ENCODE measurements at places on chromosomes 1 and 21. TPM values are rescaled to one million over a fixed set of nuclear protein-coding genes. Genes with fewer than 3 reads are reported as not detected.

Gene SSU72
- 135 TPM for polyA plus RNA-seq

Gene PCAT6
- polyA plus RNA-seq: 1.1 TPM

Gene SLC39A1
- polyA plus RNA-seq: 94.4 TPM

Gene BMP8B
- not detected for polyA plus RNA-seq

Gene S100A16
- 182 TPM for polyA plus RNA-seq

Gene MANEAL
- 0.79 TPM for polyA plus RNA-seq

Gene ANKRD65
- 1.9 TPM for polyA plus RNA-seq

Gene CYP2J2
- 0.07 TPM for polyA plus RNA-seq

Gene CACNA1S
- polyA plus RNA-seq: not detected

DNA sequence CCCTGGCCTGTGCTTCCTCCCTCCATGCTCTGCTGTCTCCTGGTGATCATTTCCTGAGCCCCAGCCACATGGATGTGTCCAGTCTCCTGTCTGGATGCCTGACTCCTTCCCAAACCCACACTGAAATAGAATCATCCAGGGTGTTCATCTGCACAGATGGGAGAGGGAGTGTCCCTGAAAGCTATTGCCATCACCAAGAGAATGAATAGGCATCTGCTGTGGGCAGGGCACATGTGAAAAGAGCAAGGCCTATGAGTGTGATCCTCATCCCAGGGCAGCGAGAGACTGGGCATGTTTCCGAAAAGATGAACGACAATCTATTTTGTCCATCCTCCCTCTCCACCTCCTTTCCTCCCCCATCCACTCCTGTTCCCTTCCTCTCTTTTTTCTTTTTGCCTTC lies 5.0 kb downstream of the IGSF21 start:
- no peak overlapping the region for H3K4me3 ChIP-seq
- no peak overlapping the region for H3K27ac ChIP-seq
- H3K4me1 ChIP-seq: no peaks in the 10 kb centered on the region
- peaks cover 29% of the 10 kb centered on the region for H3K27me3 ChIP-seq
- DNase-seq: no peak
- H3K36me3 ChIP-seq: no peaks in the 10 kb centered on the region

DNA sequence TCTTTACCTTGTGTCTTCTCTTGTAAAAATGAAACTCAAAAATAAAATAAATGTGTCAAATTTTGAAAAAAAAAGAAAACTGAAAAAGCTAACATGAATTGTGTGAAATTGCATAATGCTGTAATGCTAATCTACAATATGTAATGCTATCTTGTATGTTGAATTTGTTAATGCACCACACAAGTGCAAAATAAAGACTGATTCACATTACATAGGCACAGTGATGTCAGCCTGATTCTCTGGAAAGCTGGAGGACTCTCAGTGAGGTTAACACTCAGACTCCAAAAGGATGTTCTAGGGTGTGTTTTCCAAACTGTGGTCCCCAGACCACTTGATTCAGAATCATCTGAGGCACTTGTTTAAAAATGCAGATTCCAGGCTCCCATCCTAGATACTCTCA lies 25.6 kb downstream of the SYT11 start:
- no peaks in the 10 kb centered on the region for H3K27me3 ChIP-seq
- H3K27ac ChIP-seq: no peak overlapping the region
- H3K36me3 ChIP-seq: no peaks in the 10 kb centered on the region
- H3K4me3 ChIP-seq: no peak overlapping the region
- peaks cover 9% of the 10 kb centered on the region for H3K4me1 ChIP-seq
- DNase-seq: no peak

GRCh38 chr1:156749419-156750118 lies 1.9 kb downstream of the HDGF start:
- peak overlapping the region; percentile 100 for H3K27ac ChIP-seq
- peak overlapping the region; percentile 95 for H3K4me3 ChIP-seq
- H3K27me3 ChIP-seq: no peaks in the 10 kb centered on the region
- peaks cover 38% of the 10 kb centered on the region for H3K4me1 ChIP-seq

GRCh38 chr21:28418726-28419514 lies 573.8 kb downstream of the LTN1 start:
- no peaks in the 10 kb centered on the region for H3K36me3 ChIP-seq
- peaks cover 2% of the 10 kb centered on the region for H3K4me1 ChIP-seq
- H3K27me3 ChIP-seq: no peaks in the 10 kb centered on the region
- H3K4me3 ChIP-seq: no peak overlapping the region

- DNase-seq: no peak
- no peaks in the 10 kb centered on the region for H3K27me3 ChIP-seq
- H3K4me3 ChIP-seq: no peak overlapping the region
- H3K36me3 ChIP-seq: no peaks in the 10 kb centered on the region
- no peak overlapping the region for H3K27ac ChIP-seq
Measured at GRCh38 chr1:187870552-187870951, 1041.8 kb downstream of the PLA2G4A start.

DNA sequence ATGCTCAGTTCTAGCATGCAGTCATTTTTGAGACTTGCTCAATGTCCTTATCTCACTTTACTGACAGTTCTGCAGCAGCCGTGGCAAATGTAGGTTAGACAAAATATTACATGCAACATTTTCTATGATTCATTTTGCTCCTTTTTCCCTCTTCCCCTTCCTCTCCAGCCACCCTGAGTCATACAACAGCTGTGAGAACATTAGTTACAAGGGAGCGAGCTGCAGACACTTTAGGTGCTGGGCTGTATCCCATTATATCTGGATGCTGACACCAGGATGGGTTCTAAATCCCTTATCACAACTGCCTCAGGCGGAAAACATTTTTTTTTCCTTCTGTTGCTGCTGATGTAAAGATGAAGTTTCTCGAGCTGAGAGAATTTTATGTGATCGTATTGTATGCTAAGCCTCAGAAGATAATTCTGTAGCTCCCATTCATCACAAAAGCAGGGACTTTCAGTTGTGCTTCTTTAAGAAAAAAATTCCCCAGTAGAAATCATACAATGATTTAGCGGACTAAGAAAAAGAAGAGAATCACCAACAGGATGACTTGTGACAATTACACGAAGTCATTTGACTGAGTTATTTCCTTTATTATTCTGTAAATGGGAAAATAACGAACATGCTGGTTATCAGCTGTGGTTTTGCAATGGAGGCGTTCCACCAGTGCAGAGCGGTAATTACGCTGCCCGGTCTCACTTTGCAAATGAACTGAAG lies 345.0 kb downstream of the DISC1 start:
- DNase-seq: peak; percentile 89
- no peak overlapping the region for H3K4me3 ChIP-seq
- no peaks in the 10 kb centered on the region for H3K27me3 ChIP-seq
- no peaks in the 10 kb centered on the region for H3K4me1 ChIP-seq
- H3K36me3 ChIP-seq: no peaks in the 10 kb centered on the region
- H3K27ac ChIP-seq: no peak overlapping the region

GRCh38 chr1:84433258-84434080 lies 35.2 kb downstream of the DNASE2B start:
- peak; percentile 85 for DNase-seq
- no peaks in the 10 kb centered on the region for H3K36me3 ChIP-seq
- no peaks in the 10 kb centered on the region for H3K27me3 ChIP-seq
- peak overlapping the region; percentile 23 for H3K4me3 ChIP-seq
- peak overlapping the region; percentile 62 for H3K27ac ChIP-seq

DNA sequence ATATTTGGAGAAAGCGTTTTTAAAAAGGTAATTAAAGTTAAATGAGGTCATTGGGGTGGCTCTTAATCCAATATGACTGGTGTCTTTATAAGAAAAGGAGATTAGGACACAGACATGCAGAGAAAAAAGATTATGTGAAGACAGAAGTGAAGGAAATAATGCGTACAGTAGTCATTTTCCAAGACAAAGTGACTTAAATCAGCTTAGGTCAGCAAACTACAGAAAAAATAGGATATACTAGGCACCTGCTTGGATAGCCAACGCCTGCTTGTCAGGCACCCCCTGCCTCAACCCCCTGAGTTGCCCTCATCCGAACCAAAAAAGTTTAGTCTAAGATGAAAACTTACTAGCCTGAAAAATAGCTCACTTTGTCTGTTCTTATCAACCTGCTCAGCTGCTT lies 58.2 kb upstream of the SPAG17 start:
- DNase-seq: no peak
- H3K36me3 ChIP-seq: no peaks in the 10 kb centered on the region
- no peak overlapping the region for H3K27ac ChIP-seq
- H3K4me1 ChIP-seq: no peaks in the 10 kb centered on the region
- H3K27me3 ChIP-seq: no peaks in the 10 kb centered on the region

DNA sequence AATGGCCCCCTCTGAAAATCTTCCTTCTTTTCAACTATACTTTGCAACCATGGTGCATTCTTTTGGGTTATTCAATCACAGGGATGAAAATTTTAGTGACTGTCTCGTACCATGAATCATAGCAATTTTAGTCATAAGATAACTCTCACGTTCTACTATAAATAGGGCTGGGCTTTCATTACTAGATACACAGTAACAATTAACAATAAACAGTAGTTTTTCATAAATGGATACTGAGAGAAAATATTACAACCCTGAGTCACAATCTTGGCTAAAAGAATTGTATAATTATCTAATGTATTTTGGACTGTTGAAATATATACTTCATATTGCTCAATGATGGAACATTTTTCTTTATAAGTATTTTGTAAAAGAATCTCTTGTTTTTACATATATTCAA lies 96.1 kb downstream of the TEX35 start:
- H3K4me3 ChIP-seq: peak overlapping the region; percentile 17
- H3K4me1 ChIP-seq: peaks cover 39% of the 10 kb centered on the region
- H3K27me3 ChIP-seq: no peaks in the 10 kb centered on the region
- H3K27ac ChIP-seq: peak overlapping the region; percentile 89
- H3K36me3 ChIP-seq: no peaks in the 10 kb centered on the region

DNA sequence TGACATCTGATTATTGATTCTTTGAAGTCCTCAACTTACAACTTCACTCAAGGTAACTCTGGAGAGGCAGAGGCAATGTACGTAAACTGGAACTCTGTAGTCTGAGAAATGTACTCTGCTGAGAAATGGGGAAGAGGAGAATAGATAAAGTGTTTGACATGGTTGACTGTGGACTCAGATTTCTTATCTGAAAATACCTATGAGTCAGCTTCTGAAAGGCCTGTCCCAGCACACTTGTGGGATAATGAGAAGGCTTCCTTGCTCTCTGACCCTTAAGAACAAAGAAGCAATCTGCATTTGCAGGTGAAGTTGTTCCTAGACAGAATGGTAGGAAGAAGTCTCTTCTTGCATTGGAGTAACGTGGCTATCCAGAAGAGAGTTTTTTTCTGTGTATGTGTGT lies 1573.5 kb downstream of the BRINP3 start:
- H3K4me1 ChIP-seq: no peaks in the 10 kb centered on the region
- H3K27ac ChIP-seq: no peak overlapping the region
- H3K27me3 ChIP-seq: no peaks in the 10 kb centered on the region
- no peaks in the 10 kb centered on the region for H3K36me3 ChIP-seq

DNA sequence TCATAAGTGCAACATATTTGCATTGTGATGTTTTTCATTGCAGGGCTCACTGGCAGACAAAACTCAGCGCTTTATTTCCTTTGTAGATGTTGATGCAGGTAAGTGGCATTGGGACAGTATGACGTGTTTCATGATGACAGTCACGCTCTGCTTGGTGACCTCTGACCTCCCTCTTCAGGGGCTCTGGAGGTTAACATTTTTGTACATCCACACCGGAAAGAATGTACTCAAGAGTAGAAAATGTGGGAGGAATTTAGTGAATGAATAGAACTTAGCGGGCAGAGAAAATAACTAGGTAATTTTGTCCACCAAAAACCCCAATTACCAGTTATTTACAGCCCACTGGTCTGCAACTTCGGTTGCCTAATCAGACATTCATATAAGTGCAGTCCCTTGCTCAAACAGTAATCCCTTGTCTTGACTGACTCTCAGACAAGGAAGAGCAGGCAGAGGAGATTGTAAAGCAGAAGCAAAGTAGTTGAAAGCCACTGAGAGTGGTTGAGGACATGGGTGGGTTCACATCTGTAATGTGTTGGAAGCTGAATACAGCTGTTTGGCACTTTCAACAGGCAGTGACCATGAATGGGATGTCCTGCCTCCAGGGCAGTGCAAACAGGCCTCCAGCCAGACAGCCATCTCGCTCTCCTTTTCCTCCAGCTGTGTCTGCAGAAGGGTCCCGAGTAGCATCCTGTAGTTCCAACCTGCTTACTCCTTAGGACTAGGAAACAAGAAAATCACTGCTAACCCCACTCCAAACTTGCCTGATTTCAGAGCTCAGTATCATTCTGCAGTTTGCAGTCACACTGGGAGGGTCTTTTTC lies 188.9 kb downstream of the NRIP1 start:
- no peaks in the 10 kb centered on the region for H3K27me3 ChIP-seq
- H3K4me1 ChIP-seq: no peaks in the 10 kb centered on the region
- H3K27ac ChIP-seq: no peak overlapping the region

DNA sequence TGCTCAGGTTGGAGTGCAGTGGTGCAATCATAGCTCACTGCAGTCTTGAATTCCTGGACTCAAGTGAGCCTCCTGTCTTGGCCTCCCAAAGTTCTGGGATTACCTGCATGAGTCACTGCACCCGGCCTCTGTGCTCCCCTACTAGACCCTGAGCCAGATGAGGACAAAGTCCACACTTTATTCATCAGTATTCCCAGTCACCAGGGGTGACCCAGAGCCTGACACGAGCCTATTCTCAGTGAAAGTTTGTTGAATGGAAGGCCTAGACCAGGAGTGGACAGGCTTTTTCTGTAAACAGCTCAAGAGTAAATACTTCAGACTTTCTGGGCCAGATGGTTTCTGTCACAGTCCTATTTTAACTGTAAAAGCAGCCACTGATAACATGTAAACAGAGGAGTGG lies 68.2 kb downstream of the MAB21L3 start:
- H3K27ac ChIP-seq: no peak overlapping the region
- H3K4me3 ChIP-seq: no peak overlapping the region
- no peak for DNase-seq
- no peaks in the 10 kb centered on the region for H3K36me3 ChIP-seq

DNA sequence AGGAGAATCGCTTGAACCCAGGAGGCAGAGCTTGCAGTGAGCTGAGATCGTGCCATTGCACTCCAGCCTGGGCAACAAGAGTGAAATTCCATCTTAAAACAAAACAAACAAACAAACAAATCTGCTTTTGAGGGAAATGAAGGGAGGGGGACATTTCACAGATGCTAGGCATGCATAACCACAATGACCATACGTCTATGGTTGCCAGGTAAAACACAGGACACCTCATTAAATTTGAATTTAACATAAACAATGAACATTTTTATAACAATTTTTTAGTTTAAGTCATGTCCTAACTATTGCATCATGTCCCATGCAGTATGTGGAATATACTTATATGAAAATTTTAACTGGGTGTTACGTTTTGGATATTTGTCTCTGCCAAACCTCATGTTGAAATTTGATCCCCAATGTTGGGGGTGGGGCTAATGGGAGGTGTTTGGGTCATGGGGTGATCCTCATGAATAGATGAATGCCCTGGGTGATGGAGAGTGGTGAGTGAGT lies 31.0 kb upstream of the ZBTB18 start:
- no peaks in the 10 kb centered on the region for H3K36me3 ChIP-seq
- H3K4me3 ChIP-seq: no peak overlapping the region
- peak; percentile 29 for DNase-seq
- H3K4me1 ChIP-seq: no peaks in the 10 kb centered on the region
- H3K27ac ChIP-seq: no peak overlapping the region
